Lung (tissue), 17 donors: ENCODE measurements at places on chromosomes 4 and X.

GRCh38 chrX:74250574-74250973 is 53.4 kb upstream of the ZCCHC13 start:
- no peak for DNase-seq

DNA sequence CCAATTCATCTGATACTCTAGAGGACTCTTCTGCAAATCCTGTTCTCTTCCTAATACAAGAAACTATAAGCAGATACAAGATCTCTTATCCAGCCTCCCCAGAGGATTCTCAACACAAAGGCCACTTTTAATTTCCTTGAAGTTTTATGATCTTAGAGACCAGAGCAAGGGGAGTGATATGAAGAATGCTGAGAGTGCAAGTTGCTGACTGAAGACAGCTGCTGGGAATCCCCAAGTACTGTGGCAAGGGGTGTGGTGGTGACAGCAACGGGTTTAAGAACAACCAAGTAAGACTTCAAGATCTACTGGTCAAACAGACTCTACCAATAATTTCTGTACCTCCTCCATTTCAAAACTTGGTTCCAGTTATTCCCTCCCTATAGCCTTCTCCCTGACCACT is 7.0 kb downstream of the AMMECR1 start:
- no peak for DNase-seq

DNA sequence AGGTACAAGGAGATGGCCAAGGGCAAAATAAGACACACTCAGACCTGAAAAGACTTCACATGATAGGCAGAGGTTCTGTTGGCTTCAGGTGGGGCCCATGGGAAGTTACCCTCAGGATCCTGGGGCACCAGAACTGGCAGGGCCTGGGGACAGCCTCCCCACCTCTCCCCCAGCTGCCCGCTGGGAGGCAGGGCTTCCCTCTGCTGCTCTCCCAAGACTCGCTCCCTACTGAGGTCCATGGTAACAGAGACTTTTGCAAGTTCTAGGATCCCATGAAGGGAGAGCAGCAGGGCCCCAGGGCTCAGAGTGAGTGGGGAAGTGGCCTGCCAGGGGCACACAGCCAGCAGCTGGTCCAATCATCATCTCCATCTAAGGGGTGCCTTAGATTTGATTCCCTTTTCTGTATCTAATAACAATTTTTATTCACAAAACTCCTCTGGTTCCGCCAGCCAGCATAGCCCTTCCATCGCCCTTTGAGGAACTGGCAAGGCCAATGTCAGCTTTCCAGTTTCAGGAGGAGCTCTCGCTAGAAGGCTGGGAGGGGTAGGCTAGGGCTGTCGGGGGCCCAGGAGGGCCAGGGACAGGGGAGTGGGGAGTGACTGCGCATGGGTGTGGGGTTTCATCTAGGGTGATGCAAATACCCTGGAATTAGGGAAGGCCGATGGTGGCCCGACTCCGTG is 78.2 kb downstream of the SLC2A9 start:
- no peak for DNase-seq

DNA sequence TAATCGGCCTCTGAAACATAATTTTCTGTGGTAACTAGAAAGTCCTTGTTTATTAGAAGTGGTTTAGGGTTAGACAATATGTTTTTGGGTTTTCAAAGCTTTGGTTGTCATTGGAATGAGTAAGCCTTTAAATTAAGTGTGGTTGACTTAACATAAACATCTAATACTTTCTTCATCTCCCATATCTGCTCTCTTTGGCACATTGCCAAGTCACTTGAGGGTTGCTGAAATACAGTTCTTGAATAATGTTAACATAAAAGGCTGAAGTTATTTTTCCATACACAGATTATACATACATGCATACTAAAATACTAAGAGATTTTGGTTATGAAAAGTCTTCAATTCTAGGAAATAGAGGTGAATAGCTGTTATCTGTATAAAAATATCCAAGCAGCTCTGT is 241.7 kb upstream of the BMP3 start:
- DNase-seq: peak; percentile 94

GRCh38 chrX:101785142-101785541 is 125.5 kb upstream of the ARMCX2 start:
- DNase-seq: no peak

GRCh38 chr4:169996379-169997240 is 29.6 kb downstream of the MFAP3L start:
- DNase-seq: no peak

GRCh38 chr4:26163425-26164362 is 157.1 kb upstream of the RBPJ start:
- no peak for DNase-seq

GRCh38 chrX:16042980-16043379 is 80.4 kb upstream of the GRPR start:
- no peak for DNase-seq

DNA sequence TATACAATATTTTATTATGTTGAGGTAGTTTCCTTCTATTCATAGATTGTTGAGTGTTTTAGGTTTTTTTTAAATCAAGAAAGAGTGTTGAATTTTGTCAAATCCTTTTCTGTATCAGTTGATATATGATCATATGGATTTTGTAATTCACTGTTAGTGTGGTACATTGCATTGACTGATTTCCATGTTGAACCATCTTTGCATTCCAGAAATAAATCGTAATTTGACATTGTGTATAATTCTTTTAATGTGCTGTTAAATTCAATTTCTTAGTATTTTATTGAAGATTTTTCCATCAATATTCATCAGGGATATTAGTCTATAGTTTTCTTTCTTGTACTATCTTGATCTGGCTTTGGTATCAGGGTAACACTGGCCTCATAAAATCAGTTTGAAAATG is 103.8 kb downstream of the LRBA start:
- DNase-seq: no peak

DNA sequence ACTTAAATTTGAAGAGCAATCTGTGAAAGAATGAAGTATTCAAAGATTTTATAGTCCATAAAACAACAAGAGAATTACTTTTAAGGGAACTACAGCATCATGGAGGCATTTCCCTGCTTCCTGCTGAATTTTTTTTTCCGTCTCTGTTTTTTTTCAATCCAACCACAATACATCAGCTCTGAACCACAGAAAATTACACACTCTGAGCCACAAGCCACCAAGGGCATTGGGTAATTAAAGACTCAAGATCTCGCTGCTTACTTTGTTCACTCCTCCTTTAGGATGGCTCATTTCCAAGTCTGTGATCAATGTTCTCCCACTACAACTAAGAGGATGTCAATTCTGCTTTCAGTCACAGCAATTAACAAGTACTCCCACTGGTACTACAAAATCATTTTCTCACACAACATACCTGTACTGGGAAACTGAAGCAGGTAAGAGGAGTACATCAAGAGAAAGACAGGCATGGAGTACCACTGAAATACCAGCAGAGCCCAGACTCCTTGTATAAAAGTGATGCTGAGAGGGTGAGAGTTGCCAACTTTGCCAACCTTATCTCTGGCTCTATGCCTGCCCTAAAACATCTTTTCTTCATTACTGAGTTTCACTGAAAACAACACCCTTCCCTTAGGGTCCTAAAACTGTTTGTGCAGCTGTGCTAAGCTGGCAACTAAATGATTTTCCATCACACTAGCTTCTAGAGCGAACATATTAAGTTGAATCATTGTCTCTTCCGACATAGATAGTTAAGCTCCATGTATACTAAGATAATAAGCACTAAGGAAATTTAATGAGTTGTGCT is 105.8 kb upstream of the MAGEB18 start:
- DNase-seq: no peak

DNA sequence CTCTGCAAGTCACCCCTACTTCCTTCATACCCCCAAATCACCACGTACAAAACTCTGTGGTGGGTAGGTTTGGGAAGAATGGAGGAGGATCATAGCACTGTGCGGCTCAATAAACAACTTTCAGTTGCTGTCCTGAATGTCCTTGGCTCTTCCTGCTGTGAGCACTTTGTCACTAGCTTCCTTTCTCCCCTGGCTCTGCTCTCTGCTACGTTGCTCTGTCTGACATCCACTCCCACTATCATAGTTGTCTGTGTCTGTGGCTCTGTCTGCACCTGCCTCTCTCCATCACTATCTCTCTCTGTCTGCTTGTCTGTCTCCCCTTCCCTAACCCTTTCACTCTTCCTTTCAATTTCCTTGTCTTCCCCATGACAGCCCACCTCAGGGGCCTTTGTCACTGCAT is 21.2 kb upstream of the SMPX start:
- no peak for DNase-seq

- no peak for DNase-seq
Measured at GRCh38 chr4:185309770-185310169, 86.0 kb downstream of the LRP2BP start.

DNA sequence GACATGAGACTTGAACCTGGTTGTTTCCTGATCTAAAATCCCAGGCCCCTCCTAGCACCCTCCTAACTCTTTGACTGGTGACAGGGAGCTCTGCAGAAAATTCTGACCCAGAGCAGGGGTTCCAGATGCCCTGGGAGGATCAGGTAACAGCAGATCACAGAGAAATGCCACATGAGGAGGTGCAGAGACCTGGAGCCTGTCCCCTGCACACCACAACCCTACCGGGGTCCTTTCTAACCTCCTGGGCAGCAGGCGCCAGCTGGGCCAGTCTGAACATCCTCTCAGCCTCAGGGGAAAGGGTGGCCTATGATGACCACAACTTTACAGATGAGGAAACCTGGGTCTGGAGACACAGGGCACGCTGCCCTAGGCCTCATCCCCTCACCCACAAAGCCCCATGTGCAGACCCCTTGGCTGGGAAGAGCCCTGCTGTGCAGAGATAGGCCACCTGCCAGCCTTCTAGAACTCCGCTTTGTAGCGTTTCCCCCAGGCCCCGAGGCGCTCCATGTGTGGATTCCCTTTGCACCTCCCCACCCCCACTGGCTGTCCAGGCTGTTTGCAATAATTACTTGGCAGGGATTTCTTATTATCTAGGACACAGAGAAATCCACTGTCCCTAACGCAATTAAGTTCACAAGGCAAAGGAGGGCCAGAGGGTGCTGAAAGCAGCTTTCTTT is 36.5 kb downstream of the WDR1 start:
- no peak for DNase-seq

- no peak for DNase-seq
Measured at GRCh38 chr4:37535872-37536271, 150.3 kb downstream of the RELL1 start.

GRCh38 chrX:40146262-40147125 is 48.7 kb upstream of the BCOR start:
- peak; percentile 62 for DNase-seq

GRCh38 chrX:9676306-9676705 is 89.3 kb downstream of the GPR143 start:
- DNase-seq: no peak

DNA sequence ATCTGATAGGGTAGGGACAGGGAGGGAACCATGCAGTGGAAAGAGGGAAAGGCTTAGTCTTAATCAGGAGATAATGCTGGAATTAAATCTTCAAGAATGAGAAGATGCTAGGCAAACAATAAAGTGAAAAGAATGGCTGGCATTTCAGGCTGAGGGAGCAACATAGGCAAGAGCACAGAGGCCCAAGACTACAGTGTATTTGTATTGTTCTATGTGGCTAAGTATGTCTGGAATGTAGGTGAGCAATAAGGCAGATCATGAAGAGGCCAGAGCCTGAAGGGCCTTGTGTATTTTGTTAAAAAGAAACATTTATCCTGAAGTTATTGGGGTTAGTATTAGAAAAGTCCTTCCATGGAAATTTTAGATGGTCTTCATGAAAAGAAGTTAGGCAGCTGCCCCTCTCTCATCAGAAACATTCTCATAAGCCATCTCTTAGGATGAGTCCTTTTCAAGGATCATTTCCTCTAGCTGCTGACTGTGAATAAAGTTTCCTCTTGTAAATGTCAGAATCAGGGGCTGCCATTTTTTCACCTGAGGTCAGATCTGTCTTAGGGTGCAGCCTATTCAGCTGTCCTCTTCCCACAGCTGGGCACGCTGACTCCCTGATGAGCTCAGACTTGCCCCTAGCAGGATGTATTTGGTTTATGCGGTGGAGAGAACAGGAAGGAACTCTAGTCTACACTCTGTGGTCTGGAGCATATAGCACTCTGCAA is 46.3 kb downstream of the ATP10D start:
- peak; percentile 12 for DNase-seq

DNA sequence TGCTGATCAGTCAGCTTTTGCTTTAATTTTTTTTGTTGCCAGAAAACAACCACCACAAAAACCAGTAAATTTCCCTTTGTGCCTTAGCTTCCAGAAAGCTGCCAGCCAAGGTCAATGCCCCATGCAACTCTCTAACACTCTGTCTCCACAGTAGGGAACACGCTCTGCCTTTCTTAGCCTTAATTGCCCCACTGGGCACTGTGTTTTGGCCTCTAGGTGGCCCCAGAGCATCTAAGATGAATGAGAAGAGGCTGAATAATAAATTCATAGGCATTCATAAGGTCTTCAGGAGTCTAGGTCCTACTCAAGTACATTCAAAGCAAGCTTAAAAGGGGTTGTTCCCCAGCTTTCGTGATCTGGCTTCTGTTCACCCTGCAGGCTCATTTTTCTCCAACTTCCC is 57.7 kb upstream of the PASD1 start:
- DNase-seq: peak; percentile 26

- peak; percentile 88 for DNase-seq
Measured at GRCh38 chr4:38145741-38146140, 185.5 kb downstream of the PTTG2 start.

GRCh38 chrX:55521687-55522086 is 32.0 kb upstream of the USP51 start:
- DNase-seq: no peak

DNA sequence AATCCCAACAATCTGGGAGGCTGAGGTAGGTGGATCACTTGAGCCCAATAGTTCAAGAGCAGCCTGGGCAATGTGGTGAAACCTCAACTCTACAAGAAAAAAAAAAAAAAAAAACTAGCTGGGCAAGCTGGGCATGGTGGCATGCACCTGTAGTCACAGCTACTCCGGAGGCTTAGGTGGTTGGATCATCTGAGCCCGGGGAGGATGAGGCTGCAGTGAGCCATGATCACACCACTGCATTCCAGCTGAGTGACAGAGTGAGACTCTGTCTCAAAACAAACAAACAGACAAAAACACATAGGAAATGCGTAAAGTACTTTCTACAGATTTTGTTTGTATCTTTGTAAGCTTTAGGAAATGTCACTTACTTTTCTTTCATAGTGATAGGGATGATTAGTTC is 307.2 kb upstream of the NR3C2 start:
- DNase-seq: no peak

DNA sequence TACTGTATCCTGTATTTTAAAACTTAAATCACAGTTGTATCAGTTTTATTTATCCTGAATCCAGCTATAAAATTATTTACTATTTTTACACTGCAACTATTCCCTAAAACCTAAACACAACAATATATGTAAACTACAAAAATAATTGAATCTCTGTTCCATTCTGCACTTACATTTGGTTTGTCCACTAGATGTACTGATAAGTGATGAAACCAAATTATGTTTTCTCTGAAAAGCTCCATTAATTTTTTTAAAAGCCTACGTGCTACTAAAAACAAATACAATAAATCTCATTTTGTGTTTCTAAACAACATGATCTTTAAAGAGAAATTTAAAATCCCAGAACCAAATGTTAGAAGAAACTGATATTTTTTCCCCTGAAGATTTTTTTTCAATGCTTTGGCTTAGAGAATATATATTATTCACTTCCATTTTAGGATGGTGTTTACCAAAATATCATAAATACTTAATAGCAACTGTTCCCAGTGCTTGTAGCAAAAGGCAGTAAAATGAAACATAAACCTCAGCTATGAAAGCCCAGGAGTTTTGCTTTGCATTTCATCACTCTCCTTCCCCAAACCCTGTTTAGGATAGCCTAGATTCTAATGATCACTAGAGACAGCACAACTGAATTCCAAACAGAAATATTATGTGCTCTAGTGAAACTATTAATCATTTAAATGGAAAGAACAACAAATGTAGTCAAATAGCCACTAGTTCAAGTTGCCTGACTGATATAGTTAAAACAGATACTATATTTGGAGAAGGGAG is 19.7 kb downstream of the ANTXR2 start:
- DNase-seq: no peak

GRCh38 chr4:38174801-38175200 is 214.6 kb downstream of the PTTG2 start:
- DNase-seq: peak; percentile 70
